ENCODE measurements at places on chromosomes 1 and 21.

- no peak for DNase-seq
Measured at GRCh38 chr1:145892486-145893087, 6.9 kb upstream of the ANKRD35 start.

DNA sequence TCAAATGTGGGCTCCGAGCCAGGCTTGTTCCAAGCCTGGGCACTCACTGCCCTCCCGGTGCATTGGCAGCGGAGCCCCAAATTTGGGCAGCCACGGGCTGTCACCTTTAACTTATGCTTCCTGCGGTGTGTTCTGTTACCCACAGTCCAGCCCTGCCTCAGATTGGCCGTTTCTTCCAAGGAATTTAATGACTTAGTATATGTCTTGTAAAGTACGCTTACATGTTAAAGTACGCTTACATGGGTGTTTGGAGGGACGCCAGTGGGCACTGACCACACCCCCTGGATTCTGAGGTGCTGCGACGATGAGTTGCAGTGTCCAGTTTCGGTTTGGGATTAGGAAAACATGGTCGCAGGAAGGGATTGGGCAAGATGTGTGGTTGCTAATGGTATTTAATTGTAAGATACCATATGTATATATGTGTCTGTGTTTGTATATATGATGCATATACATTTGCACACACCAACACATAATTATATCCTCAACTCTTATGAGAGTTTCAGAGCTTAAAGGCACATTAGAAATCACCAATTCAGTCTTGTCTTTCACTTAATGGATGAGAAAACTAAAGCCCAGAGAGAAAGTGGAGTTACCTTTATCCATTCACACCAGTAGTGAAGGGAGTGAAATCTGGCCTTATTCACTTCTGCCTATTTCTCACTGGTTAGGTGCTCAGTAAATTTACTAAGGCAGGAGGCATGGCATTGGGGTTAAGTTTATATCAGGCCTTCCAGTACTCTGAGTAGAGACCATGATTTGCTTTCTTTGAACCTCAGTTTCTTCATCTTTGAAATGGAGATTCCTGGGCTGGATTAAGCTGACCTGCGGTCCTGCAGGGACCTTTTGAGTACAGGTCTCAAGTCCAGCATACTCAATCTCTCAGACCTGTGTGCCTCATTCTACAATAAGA lies 1.0 kb downstream of the SMYD2 start:
- no peak for DNase-seq

DNA sequence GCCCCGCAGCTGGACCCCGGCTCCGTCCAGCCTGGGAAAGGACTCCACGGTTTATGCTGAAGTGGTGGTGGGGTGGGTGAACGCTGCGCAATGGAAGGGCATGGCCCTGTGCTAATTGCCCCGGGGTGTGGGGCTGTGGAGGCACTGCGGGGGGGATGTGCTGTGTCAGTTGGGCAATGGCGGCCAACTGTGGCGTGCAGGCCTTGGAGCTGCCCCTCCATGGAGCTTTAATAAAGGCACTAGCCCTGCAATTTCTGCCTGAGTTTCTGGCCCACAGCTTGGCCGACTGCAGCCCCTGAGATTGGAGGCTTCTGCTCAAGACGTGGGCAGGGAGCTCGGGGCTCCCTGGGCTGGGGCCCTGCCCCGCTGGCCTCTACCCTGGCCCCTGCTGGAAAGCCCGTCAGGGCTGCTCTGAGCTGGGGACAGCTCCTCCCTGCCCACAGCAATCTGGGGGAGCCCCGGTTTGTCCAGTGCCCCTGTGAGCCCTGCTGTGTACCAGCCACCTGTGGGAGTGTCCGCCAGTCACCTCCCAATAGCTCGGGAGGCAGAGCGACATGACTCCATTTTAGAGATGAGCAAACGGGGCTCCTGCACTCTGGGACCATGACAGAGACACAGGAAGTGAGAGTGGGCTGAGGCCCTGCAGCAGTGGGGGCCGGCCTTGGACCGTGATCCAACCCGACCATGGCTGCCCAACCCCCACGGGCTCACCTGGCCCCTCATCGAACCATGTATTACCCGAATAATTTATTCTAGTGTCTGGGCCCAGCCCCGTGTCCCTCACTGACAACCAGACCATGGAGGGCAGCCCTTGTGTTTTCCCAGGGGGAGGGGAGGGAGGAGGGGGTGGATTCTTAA lies 8.7 kb upstream of the TNFRSF14 start:
- DNase-seq: no peak

- DNase-seq: no peak
Measured at GRCh38 chr1:1418464-1419362, 2.4 kb downstream of the ANKRD65 start.

DNA sequence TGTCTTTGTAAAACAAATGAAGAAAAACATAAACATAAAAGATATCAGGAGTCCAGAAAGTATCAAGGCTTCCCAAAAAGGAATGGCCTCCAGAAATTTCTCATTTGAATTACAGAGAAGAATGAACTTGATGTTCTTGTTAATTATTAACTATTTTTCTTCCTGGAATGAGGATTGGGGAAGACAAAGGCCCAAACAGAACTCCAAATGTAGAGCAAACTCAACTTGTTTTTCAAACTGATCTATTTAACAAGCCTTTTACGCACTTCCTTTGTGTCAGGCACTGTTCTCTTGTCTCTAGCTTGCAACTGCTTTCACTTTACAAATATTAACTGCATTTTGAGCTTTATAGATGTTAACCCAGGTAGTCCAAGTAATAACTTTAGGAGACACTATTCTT lies 45.5 kb downstream of the LAMC2 start:
- DNase-seq: no peak

DNA sequence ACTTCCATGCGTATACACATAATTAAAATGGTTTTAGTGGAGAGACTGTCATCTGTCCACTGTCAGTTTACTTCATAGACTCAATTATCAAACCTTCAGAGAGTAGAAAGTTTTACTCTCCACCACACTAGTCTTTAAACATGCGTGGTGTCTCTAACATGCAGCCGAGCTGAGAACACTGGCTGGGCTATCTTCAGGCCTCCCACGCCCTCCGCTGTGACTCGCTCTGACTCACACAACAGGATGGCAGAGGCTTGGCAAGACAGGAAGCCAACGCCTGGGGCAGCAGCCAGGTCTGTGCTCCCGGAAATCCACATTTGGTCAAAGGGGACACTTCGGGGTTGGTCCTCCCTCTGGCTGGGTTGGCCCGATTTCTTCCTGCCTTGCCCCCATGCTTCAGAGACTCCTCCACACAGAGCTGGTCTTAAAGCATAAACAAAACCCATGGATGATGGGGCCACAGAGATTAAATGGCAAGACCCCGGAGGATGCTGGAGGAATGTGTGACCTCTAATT lies 22.7 kb upstream of the IFNGR2 start:
- peak; percentile 89 for DNase-seq

GRCh38 chr1:93148001-93148400 lies 32.2 kb downstream of the TMED5 start:
- no peak for DNase-seq
